ENCODE measurements at places on chromosomes 11 and 22.

- no peak for DNase-seq
Observed at GRCh38 chr11:88414981-88415413, 77.5 kb upstream of the CTSC start.

GRCh38 chr11:68775951-68776388, 24.6 kb upstream of the TESMIN start:
- no peak for DNase-seq

DNA sequence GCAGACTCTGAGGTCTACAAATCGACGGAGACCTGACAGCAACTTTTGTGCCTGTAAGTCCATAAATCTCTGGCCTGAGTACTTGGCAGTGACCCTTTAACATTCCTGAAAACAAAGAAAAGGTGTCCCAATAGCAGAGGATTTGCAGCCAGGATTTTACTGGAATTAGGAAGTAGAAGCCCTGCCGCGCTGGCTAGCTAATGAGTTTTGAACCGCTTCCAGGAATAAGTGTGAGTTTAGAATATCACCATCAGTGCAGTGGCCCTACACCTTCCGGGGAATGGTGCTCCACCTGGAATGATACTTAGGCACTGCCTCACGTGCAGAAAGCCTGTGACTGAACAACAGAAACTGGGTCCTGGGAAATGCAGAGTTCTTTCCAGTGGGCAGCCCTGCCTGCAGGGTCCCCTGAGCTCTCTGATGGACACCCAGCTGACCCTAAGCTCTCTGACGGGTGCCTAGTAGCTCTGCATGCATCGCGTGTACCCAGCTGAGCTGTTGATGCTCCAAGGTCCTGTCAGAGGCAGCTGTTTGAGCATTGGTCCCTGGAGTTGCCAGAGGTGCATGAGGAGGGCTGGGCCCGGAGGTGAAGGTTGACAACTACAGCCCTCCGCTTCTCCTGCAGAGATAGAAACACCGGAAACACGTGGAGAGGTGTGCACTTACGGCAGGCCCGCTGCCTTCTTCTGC, 380.9 kb downstream of the TBC1D22A start:
- DNase-seq, result no peak

- no peak for DNase-seq
Observed at GRCh38 chr11:30483056-30483455, 103.1 kb downstream of the MPPED2 start.

DNA sequence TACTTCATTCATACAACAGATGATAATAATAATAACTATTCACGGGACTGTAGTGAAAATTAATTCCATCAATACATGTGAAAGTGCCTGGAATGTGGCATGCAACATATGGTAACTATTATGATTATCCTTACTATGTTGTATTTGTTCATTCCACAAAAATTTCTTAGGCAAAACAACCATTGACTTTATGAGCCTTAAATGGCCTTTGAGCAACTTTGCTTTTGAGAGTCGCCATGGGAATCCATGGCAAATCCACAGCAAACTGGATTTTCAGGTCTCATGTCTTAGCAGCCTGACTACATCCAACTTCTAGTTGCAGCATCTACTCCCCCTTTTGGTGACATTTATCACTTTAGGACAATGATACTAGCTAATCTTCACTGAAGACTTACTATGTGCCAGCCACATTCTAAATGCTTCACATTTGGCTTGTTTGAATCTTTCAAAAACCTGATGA, 56.8 kb downstream of the SLC1A2 start:
- DNase-seq, result no peak

DNA sequence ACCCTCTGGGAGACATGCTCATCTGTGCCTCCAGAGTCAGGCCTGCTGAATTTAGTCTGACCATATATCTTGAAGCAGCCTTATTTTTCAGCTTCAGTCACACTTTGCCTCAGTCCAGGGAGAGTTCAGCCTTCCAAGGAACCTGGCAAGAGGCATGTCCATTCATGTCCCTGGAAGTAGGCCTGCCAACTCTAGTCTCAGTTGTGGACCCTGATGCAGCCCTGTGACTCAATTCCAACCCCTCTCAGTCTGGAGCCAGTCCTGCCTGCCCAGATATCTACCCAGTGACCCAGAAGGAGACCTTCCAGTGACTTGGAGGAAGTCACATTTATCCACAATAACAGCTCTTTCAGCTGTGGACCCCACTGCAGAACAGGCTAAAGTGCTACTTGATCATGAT, 566.6 kb downstream of the TMEM135 start:
- DNase-seq, result no peak

DNA sequence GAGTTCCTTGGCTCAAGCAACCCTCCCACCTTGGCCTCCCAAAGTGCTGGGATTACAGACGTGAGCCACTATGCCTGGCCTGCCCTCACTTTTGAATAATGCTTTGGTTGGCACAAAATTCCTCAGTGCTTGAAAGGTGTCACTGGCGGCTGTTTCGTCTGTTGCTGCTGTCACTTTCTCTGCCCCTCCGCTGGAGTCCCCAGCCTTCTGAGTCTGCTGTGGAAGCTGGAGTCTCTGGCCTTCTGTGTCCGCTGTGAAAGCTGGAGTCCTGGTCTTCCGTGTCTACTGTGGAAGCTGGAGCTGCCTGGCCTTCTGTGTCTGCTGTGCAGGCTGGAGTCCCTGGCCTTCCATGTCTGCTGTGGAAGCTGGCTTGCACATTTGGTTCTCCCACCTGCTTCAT, 4.9 kb upstream of the KRTAP5-1 start:
- no peak for DNase-seq

DNA sequence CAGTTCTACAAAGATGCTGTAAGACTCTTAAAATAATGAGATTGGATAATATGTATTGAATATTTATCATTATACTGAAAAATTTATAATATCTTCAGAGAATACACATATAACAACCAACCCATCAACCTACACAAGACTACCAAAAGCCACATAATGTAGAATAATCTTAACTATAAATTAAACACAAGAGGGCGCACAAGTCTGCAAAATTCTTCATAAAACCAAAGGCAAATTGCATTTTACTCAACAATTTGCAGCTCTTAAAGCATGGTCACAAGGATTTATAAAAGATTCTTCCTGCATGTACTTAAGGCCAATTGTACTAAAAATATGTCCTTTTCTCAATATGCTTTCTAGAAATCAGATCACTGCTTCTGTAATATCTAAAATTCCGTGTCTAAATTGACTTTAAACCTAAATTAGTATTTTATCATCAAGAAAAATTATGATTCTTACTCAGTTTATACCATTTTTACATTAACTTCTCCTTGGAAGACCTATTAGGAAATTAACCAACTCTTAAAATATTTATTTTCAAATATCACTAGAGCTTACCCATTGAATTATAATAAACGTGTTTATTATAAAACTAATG, 79.0 kb downstream of the TTC28 start:
- peak; percentile 67 for DNase-seq

GRCh38 chr11:69574608-69575255, 66.2 kb upstream of the CCND1 start:
- DNase-seq, result no peak

DNA sequence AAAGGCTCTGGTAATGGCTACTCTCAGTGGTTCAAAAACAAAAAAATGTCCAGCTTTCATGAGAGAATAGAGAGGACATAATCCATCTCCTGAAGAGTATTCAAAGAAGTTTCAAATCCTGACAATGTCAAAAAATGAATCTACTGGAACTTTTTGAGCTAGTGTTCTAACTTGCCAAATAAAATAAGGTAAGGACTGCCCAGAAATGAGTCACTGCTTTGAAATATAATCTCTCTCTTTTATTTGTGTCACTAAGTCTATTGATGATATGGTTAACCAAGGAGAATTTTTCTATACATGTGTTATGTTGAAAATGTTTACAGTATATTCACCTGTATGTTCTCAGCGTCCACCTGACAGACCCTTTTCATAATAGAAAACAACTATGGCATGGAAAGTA, 3.4 kb downstream of the GUCY1A2 start:
- no peak for DNase-seq

GRCh38 chr22:29469755-29470154, 10.3 kb upstream of the NEFH start:
- no peak for DNase-seq

GRCh38 chr22:39859903-39860588, 33.5 kb downstream of the ENTHD1 start:
- DNase-seq, result no peak

DNA sequence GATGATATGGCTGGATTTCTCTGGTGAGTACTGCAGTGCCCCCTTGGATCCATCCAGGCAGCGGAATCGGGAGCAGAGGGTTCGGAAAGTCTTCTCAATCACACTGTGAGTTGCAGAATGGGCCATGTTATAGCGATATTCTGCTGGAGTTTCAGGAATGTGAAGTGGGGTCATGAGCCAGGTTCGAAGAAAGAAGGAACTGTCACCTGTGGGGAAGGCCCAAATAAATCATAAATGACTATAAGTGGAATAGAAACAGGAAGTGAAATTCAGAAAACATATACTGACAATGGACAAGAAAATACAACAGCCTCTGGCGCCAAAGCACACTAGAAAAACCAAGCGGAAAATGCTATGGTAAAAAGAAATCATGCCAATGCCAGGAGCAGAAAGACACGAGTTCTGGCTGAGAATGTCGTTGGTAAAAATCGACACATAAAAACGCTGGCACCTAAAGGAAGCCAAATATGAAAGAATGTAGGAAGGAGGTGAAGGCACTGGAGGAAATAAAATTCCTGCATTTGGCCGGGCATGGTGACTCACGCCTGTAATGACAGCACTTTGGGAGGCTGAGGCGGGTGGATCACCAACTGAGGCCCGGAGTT, 10.0 kb upstream of the AMBRA1 start:
- no peak for DNase-seq

GRCh38 chr22:17807578-17808410, 33.5 kb upstream of the BID start:
- DNase-seq, result no peak

DNA sequence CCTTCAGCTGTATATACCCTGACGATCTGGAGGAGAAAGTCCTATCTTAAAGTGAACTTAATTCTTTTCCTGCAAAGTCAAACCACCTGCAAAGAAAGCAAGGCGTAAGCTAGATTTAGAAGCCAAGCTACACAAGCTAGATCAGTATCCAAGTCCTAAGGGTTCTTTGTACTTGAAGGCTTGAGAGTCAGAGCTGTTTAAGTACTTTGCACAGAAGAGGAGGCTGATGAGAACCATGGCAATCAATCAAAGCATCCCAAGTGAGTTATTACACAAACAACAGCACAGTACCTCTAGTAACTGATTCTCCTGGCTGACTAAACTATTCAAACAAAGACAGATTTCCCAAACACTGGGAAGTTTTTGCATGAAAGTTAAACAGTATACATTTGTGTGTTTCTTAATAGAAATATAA, 1.9 kb downstream of the CDON start:
- no peak for DNase-seq

DNA sequence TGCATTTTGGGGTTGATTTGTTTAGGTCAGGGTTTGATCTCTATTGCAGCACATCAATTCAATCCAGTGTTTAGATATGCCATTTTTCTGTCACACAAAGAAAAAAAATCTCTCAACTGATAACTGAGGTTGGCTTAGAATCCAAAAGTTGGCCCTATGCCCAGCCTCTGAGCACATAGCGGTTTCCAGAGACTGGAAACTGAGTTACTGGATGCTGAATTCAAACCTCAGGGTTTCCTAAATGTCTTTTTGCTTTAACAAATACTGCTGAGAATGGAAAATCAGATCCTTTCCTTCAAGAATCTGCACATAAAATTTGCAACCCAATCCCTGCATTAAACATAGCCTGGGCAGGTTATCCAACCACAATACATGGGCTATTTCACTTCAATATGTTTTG, 4.0 kb downstream of the P4HA3 start:
- peak; percentile 58 for DNase-seq

DNA sequence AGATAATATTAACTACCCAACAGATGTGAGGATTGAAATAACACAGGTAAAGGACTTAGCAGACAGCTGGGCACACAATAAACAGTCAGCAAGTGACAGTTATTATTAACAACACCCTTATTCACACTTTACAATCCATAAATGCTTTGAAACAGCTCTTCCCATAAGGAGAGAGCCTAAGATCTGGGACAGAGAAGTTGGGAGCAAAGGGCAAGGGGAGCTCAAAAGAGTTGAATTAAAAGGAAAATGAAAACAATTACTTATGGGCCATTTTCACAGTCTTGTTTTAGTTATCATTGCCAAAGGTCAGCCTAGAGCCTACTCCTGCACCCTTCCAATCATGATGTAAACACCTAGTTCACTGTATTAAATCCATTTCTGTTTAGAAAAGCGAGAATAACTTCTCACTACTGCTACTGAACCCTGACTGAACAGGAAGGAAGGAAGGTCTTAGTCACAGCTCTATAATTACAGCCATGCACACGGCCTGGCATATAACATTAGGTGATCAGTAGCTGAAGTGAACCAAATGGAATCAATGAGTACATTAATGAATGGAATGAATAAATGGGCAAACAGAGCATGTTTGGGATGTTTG, 111.3 kb downstream of the PLEKHA7 start:
- no peak for DNase-seq

- no peak for DNase-seq
Observed at GRCh38 chr22:46352691-46353386, 17.3 kb downstream of the TRMU start.

DNA sequence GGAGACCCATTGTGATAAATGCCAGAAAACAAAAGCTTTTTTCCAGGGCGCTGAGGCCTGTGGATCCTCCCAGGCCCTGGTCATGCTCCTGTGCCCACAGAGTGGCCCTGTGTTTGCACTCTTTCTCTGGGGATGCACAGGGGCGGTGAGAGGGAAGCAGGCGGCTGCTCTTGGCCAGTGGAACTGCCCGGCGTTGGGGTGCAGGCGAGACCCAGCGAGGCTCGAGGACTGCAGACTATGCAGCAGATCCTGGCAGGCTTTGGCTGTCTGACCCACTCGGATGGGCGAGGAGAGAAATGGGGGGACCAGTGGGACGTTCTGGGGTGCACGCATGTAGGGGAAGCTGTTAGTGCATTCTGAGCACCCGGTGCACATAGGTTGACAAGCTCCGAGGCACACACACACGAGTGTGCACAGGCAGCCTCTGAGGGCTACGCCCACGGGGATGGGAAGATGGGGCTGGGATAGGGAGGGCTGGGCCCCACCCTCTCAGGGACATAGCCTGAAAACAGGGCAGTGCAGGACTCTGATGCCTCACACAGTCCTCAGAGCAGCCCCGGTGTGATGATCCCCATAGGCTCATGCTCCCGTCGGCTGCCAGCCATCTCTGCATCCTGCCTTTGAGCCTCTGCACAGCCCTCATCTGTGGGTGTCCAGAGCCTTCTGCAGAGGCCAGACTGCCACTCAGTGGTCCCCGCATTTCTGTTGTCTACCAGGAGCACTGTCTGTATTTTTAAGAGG, 1233.5 kb downstream of the BRD1 start:
- DNase-seq, result no peak

GRCh38 chr22:49763138-49763537, 64.5 kb downstream of the BRD1 start:
- no peak for DNase-seq

GRCh38 chr11:34600339-34601084, 20.4 kb upstream of the EHF start:
- DNase-seq, result no peak
